ENCODE measurements at places on chromosomes 4 and X.

DNA sequence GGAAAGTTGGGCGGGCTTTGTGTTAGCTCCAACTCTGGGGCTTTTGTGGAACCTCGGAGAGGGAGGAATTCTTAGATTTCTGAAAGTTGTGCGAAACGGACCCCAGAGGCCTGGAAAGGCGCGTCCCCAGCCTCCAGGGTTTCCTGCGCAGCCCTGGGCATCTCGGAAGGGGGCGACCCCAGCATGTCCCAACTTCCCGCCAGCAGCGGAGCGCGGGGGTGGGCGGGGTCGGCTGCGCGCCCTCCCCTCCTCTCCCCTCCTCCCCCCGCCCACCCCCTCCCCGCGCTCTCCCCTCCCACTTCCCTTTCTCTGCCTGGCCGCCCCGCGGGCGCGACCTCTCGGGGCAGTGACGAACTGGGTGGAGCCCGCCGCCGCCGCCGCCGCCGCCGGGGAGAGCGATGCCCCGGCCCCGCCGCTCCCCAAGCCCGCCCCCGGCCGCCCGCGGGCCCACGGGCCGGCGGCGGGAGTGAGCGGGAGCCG is 16.8 kb downstream of the PTTG2 start:
- peak; percentile 10 for DNase-seq

- DNase-seq, result no peak
Observed at GRCh38 chr4:149555146-149555545, 260.5 kb downstream of the IQCM start.

- DNase-seq, result no peak
Observed at GRCh38 chr4:46986922-46987638, 6.3 kb downstream of the GABRA4 start.

DNA sequence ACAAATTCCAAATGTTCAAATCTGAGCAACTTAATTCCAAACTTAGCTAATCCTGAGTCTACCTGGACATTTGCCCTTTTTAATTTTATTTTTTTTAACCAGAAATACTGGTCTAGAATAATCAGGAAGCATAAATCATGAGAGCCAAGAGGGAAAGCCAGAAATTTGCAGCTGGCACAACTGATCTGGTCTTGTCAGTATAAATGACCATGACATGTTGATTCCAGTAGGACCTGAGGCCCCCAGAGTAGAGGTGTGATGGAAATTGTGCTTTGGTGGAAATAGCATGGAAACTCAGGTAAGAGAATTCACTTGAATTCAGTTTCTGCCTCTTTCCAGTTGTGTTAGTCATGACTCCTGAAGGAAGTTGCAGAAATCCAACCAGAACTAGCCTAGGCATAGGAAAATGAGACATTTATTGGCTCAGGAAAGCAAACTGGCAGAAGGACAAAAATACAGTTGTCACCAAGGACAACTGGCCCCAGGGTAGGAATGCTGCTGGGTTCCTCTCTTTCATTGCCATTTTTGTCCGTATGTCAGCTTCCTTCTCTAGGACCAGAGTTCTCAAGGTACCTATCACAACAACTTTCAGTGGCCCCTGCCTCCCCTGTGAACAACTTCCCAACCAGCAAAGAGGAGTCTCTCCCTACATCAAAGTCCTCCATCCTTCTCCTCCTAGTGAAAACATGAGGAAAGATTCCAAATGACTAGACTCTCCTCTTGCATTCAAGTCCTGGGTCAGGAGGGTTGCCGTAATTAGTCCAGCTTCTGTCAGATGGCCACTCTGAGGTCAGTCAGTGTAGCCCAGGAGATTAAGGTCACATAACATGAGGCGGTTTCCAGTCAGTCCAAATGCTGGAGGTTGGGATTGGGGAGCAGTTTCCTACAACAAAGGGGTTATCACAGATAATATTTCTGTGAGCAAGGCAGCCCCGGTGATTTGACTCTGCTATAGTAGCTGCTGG is 29.3 kb upstream of the MYOZ2 start:
- DNase-seq, result no peak

DNA sequence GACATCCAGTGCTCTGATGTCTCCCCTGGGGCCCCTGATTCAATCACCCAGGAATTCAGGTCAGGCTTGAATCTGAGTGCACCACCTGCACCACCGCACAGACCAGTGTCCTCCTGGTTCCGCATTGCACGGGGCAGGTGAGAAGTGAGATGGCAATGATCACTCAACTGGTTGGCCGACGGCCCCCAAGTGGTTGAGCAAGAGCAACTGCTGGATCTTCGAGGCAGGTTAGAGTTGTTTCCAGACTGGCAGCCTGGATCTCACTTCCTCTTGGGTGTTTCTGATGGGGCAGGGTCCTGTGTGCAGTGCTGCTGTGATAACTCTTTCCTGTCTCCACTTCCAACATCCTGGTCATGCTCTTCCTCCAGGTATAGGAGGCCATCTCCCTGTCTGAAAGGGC is 50.4 kb downstream of the C4orf50 start:
- DNase-seq, result no peak

- no peak for DNase-seq
Observed at GRCh38 chr4:48815483-48815882, 15.4 kb upstream of the OCIAD1 start.

DNA sequence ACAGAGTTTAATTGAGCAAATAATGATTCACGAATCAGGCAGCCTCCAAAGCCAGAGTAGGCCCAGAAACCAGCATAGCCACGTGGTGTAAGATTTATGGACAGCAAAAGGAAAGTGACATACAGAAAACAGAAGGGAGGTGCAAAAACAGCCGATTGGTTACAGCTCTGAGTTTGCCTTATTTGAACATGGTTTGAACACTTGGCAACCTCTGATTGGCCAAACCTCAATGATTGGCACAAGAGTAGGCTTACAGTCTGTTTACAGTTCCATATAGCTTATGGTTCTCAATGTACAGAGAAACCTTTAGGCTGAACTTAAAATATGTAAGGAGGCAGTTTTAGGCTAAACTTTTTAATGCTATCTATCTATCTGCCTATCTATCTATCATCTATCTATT is 394.8 kb downstream of the CFAP47 start:
- DNase-seq, result no peak

- no peak for DNase-seq
Observed at GRCh38 chrX:10016519-10017132, 49.5 kb downstream of the CLDN34 start.

- no peak for DNase-seq
Observed at GRCh38 chr4:18803781-18804180, 782.2 kb upstream of the LCORL start.

GRCh38 chrX:53685711-53686110 is 808 bp downstream of the HUWE1 start:
- DNase-seq, result no peak

DNA sequence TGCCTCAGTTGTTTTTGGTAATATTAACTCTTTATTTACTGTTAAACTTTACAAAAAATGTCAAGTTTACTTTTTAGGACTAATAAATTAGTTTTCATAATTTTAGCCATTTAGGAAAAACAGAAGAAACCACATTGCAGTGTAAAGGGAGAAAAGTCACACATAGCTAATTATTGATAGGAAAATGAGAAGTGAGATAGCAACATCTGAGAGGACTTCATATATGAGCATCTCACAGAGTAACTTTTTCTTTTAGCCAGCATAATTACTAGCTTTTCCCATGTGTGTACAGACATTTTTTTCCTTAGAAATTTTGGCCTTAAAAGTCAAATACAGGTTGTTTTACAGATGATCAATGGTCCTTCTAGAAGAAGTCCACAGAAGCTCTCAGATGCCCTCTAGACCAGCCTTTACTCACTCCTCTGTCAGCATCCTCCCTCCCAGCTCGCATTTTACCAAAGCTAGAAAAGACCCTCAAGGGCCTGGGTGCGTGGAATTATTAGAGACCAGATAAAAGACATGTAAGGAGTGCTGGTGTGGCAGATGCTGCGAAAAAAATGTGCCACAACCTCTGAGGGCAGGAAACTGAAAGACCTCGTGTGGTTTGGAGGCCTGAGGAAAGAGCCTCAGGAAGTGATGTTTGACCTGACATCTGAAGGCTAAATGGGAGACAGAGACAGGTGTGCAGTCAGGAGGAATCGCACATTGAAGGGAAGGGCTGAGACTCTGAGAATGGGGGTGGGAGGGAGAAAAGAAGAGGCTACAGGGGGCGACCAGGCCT is 156.9 kb downstream of the CBR4 start:
- DNase-seq, result no peak

DNA sequence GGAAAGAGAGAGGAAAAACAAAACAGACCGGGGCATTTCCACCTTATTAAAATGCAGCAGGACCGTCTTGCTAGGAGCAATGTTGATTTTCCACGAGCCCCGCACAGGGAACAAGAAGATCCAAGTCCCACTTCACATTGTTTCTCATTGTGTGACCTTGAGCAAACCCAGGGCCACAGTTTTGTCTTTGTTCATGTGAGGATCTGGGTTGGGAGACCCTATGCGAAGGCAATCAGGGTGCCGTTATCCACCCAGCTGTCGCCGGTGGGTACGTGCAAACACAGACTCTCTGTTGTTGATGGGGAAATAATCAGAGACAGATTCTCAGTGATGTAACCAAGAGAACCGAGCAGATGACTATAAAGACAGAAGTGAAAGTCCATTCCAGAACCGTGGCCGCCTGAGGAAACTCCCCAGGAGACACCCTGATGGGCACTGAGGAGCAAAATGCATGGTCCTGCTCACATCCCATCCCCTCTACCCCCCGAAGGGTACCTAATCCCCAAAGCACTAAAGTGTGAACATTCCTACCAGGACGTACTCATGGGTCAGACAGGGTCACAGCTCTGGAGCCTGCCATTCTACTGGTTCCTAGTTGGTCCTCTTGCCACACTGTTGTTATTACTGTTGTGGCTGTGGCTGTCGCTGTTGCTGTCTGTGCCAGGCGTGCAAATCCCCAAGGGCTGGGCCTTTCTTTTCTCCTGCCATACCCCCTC is 102.7 kb upstream of the RBPJ start:
- no peak for DNase-seq

DNA sequence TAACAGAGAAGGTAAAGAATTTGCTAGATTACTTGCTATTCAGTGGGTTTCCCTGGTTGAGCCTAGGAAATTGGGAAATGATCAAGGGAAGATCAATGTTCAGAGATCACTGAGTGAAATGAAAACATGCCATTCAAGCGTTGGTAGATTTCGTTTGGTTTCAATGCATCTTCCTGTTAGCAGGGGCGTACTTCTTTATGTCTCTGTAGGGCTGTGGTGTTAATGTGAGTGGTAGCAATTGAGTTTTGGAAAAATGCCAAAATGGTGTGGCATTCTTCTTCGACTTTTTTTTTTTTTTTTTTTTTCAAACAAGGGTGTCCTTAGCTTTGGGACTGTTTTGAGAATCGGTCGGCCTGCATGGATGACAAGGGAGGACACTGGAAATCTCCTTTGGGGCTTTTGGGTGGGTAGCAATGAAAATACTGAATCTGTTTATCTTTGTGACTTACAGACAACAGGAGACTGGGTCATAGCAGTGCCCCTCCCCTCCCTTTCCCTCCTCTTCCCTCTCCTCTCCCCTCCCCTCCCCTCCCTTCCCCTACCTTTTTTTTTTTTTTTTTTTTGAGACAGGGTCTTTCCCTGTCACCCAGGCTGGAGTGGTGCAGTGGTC is 50.4 kb downstream of the SPRY1 start:
- DNase-seq, result no peak

- no peak for DNase-seq
Observed at GRCh38 chrX:95330292-95330691, 1354.3 kb upstream of the DIAPH2 start.

DNA sequence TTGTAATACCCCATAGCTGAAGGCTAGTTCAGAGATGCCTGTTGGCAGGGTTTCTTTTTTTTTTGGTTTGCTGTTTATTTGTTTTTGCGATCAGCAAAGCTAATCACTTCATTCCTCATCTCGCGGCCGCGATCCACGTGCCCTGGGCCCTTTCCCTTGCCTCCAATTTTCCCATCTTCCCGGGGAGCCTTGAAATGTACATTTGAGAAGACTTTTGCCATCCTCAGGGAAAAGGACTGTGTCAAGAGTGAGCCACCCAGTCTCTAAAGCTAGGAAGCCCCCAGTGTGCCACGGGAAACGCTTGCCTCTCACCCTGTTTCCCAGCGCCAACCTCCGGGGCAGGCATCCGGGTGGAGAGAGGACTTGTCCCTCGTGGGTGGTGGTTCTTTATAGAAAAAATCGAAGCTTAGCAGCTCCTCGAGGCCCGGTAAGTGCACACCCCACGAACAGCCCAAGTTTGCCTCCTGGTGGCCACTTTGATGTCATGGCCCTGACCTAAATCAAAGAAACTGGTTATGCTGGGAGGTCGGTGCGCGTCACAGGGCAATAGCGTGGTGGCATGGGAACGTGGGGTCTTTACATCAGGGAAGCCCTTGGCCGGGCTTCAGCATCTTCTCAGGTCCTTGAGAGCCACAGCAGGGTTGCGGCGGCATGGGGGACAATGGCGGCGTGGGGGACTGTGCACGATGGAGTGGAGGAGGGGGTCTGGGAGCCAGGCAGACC is 42.0 kb downstream of the MAP7D3 start:
- DNase-seq, result no peak

DNA sequence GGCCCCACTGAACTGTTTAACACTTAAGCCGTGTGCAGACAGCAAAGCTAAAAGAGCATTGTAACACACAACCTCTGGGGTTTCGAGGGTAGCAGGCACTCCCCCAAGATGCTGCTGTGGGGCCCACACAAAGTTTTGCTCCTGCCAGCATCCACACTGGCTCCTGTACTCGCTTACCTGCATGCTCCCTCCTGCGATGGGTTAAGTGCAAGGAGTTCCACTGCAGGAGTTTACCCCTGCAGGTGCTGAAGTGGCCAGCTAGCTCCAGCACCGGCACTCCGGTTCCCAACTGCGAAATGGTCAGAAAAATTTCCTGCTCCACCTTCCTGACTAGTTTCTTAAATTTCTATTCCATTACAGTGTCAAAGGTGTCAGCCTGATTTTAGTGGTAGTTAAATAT is 443.5 kb downstream of the PCDH10 start:
- no peak for DNase-seq

GRCh38 chr4:77188498-77189220 is 31.7 kb downstream of the CCNG2 start:
- no peak for DNase-seq

GRCh38 chr4:154125340-154125739 is 336.5 kb upstream of the SFRP2 start:
- no peak for DNase-seq

- DNase-seq, result no peak
Observed at GRCh38 chrX:150366951-150367545, 3.9 kb downstream of the MAMLD1 start.

GRCh38 chrX:1821846-1822245 is 207.0 kb downstream of the ASMT start:
- no peak for DNase-seq

- no peak for DNase-seq
Observed at GRCh38 chr4:128249787-128250668, 37.6 kb downstream of the PGRMC2 start.

- DNase-seq, result peak; percentile 49
Observed at GRCh38 chr4:145061318-145061920, 36.6 kb downstream of the ANAPC10 start.

DNA sequence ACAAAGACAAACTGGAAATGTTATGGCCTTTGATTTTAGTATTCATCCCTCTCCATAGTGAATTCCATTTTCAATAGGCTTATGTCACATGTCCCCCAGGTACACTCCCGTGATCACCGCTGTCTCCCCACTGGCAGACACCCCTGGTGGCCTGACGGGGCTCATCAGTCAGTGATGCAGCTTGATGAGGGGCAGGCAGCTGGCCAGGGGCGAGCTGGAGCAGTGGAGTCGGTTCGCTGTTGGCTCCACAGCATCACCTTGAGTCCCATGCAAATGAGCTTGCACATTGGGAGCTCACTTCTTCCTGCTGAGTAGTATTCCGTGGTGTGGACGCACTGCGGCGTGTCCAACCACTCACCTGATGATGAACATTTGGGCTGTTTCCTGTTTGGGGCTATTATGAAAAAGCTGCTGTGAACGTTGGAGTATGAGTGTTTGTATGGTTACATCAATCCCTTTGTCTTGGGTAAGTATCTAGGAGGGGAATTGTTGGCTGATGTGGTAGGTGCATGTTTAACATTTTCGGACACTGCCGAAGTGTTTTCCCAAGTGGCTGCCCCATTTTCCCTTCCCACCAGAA is 5.2 kb downstream of the TREX2 start:
- DNase-seq, result no peak

All from T47D (cell line).